Mesothelial cell of epicardium (in vitro differentiated cells): ENCODE measurements at places on chromosomes 3 and 15.

DNA sequence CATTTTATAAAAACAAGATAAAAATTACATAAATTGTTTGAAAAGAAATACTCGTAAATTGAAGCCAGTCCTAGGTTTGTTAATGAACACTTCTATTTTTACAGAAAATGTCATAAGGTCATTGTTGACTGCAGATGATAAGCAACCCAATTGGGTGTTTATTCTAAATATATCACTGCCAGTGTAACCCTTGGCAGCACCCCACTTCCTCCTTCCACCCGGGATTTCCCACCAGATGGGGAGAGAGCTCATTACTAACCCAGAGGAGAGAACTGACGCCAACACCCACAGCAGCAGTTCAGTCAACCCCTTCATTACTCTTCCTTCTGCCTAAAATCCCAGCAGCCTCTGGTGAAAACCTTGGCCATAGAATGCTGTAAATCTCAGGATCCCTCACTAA is 307.6 kb downstream of the GAP43 start:
- no peak for DNase-seq

DNA sequence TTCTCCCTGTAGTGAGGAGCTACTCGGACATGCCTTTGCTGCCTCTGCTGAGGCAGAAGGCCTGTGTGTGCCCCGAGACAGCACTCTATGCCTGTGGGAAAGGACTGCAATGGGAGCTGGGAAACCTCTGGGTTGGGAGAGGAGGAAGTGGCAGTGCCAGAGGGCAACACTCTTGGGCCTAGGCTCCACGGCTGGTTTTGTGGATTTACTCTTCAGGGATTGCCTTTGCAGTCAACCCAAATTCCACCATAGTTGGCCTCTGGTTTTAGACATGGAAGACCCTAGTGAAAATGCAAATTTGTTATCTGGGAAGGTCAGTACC is 46.8 kb downstream of the ITGA11 start:
- DNase-seq = no peak

GRCh38 chr3:35549690-35550089 is 89.6 kb upstream of the ARPP21 start:
- DNase-seq = no peak

DNA sequence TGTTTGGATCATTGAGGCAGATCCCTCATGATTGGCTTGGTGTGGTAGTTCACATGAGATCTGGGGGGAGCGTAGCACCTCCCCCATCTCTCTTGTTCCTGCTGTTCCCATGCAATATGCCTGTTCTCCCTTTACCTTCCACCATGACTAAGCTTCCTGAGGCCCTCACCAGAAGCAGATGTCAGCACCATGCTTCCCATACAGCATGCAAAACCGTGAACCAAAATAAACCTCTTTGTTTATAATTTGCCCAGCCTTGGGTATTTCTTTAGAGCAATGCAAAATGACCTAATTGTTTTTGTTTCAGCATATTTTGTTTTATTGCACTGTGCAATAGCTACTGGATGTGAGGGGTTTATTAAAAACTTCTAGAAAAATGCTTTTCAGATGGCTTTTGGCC is 56.6 kb upstream of the CHST2 start:
- DNase-seq = no peak

GRCh38 chr3:120162400-120162799 is 68.2 kb upstream of the GSK3B start:
- no peak for DNase-seq

DNA sequence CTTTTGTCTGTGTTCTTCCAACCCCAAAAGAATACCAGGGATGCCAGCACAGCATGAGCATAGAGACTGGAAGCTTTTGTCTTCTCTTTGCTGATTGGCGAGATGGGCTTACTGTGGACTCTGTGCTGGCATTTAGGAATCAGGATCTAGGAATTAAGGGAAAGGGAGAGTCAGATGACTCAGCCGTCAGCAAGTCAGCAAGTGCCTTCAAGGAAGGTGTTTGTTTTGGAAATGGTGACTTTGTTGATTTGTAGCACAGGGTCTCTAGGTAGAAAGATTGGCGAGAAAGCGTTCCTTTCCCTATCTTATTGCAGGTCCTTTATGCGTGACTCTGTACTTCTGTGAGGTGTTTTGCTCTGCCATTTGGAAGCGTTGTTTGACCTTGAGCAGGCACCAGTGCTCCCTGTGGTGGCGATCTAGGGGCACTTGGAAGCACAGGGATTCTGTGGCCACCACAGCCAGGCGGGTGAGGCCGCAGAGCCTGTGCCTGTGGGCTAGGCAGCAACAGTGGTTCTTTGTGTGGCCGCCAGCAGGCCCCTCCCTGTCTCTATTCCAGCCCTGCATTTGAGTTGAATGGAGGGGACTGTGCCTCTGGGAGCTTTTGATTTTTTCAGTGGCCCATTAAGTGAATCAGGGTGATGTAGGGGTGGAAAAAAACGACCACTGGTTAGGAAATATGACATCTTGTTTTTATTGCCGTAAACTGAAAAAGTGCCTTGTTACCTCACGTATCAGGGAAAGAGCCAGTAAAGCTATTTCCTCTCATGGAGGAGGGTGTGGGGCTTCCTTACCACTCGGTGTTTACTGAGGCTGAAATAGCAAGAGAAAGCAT is 19.0 kb downstream of the FAN1 start:
- no peak for DNase-seq

DNA sequence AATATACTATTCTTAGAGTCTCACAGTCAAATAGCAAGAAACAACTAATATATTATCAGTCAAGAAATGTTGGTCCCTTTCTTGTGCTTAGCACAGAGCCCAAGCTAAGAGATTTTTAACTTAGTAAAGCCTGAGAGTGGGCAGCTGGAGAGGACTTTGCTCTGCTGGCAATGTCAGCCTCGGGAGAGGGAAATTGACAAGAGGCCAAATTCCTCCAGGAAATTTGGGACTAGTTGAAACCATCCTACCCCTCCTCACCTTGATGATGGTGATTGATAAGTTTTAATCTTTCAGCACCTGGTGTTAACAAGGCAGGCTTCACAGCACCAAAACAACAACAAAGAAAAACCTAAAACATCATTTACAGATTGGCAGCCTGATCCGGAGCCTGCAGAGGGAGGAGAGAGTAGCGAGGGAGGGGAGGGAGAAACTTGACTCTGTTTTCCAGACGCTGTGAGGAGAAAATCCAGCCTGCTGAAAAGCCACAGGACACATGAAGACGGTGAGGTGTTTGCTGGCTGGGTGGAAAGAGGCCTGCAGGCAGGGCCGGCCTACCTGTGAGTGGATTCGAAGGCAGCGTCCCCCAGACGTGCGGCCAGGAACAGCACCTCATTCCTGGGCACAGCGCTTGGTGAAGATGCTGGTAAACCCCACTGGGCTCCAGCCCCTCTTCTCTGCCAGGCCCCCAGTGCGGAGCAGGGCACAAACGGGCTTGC is 150.9 kb downstream of the LRRC28 start:
- DNase-seq = no peak

GRCh38 chr15:78090422-78091063 is 1.8 kb upstream of the SH2D7 start:
- no peak for DNase-seq

GRCh38 chr3:32562640-32563039 is 8.0 kb downstream of the DYNC1LI1 start:
- no peak for DNase-seq

DNA sequence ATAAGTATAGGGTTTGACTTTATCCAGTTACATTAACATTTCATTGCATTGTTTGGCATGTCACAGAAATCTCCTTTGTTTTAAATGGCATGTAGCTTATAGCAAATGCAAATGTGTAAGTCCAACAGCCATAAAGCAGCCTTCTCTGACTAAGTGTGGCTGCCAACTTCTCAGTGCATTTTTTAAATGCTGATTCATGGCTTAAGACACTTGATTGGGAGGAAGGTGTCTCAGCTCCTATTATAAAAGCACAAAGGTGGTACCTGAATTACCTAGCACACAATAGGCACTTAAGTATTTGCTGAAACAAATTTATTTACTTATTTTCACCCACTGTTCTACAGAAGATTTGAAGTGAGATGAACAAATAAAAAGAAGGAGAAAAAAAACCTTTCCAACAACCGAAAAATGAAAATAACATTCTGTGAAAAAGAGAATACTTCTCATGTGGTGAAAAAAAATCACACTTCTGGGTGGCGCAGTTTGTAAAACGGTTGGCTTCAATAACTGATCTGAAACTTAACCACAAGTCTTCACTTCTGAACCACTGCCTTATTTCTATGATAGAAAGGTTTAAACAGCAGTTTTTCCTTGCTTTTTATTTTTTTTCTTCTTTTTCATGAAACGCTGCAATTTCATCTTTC is 105.5 kb upstream of the ICE2 start:
- DNase-seq = no peak

DNA sequence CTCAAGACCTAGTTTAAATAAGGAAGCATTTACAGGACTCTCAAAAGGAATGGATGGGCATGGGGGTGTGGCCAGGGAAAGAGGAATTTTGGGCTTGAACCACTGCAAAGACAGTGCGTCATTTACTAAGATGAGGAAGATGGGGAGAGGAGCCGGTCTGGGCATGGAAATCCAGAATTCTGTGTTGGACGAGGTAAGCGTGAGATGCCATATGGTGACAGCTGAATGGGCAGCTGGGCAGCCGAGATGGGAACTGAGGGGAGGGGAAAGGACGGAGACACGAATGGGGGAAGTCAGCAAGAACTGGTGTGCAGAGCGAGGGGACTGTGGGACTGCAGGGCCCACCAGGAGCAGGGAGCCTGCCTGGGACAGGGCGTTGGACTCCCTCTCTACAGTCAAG is 24.2 kb downstream of the TMEM44 start:
- DNase-seq = no peak

DNA sequence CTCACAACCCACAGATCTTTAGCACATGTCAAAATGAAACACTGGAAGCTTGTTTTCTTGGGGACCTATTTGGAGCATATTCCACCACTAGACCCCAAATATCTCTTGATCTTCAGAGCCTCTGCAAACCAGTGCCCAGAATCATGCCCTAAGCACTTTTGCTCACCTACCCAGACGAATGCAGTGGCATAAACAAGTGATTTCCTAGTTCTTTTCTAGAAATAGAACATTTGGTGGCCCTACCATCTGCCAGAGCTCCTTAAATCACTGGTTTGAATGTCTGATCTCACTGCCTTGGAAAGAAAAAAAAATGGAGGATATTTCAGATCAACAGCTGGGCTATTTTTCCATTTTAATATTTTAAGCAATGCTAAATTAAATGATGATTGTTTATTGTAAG is 5.3 kb downstream of the ZIC4 start:
- DNase-seq = no peak

- no peak for DNase-seq
Observed at GRCh38 chr15:71357321-71357732, 242.1 kb downstream of the THSD4 start.

DNA sequence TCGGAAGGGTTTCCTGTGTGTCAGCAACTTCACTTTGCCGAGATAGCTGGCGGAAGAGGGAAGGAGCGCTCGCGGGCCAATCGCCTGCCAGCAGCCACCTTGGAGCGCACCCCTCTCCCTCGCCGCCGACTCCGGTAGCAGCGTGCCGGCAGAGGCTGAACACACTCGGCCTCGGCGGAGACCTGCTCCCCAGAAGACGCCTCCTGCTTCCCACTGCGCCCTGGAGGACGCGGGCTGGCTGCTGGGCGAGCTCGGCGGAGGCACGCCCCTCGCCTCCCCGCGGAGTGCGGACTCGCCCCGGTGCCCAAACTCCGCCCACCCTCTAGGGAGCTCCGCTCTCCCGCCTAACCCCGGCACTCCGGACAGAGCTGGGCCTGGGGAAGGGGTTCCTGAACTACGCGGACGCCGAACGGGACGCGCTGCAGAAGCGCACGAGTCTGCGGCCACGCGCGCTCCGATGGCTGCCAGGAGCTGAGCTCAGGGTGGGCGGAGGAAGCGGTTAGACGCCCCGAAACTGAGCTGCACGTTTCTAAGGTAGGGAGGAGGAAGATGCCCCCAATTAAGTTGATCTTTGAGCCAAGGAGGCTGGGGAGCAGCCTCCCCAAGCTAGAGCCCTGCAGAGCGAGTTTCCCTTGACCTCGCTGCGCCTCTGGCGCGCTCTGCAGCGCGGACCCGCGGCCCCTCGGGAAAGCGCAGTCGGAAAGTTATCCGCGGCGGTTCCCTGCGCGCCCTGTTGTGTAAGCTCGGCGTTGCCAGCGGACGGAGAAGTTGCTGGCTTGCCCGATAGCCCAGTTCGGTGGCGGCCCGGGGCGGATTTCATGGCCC is at the start of gene P2RY1:
Gene P2RY1, plus strand, starts transcription at position 356 of the 825 bp plus-strand sequence. CDS start 652 bp downstream, outside the sequence.
- peak; percentile 76 for DNase-seq

DNA sequence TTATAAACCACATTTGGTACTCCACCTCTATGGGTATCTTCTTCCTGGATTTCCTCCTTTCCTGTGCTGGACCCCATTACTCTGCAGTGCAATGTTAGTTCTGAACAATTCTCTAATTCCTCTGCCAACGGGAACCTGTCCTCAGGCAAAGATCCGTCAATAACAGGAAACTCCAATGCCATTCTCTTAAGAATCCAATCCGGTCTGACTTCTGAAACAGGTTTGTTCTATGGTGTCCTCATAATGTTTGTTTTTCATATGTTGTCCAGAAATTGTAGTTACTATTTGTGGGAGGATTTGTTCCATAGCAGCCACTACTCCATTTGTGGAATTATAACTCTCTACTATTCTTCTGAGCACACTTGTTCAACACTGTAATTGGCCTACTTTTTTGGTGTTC is 112.7 kb downstream of the TBL1XR1 start:
- no peak for DNase-seq

GRCh38 chr3:3160826-3161225 is 18.7 kb downstream of the CRBN start:
- no peak for DNase-seq

GRCh38 chr15:96540283-96540682 is 209.8 kb downstream of the NR2F2 start:
- no peak for DNase-seq

- no peak for DNase-seq
Observed at GRCh38 chr15:28912422-28912821, 26.6 kb downstream of the APBA2 start.

GRCh38 chr3:14126017-14126886 is 1.4 kb downstream of the TMEM43 start:
- DNase-seq = no peak

GRCh38 chr3:150544041-150544440 is 2.3 kb downstream of the SERP1 start:
- no peak for DNase-seq

- no peak for DNase-seq
Observed at GRCh38 chr3:126433105-126433430, 38.4 kb downstream of the CFAP100 start.

GRCh38 chr3:178267158-178267844 is 268.9 kb upstream of the KCNMB2 start:
- DNase-seq = no peak

DNA sequence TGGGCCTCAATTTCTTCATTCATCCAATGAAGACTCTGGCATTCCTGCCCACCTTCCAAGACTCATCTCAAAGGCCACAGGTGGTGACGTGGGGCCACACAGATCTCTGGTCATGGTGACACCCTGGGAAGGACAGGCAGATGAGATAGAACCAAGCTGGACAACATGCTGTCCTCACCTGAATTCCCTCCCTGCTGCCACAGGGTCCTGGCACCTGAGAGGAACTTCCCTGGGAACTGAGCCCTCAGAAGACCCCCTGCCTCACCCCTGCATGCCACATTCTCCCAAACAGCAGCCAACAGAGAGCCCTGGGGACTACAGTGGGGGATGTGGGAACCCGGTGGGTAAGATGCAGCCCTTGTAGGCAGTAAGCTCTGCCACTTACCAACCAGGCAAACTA is 10.7 kb downstream of the KLF15 start:
- peak; percentile 5 for DNase-seq
